ENCODE measurements at places on chromosomes 5 and 9.
A peak's percentile ranks its signal among the peaks of the same experiment; 100 is the strongest.

DNA sequence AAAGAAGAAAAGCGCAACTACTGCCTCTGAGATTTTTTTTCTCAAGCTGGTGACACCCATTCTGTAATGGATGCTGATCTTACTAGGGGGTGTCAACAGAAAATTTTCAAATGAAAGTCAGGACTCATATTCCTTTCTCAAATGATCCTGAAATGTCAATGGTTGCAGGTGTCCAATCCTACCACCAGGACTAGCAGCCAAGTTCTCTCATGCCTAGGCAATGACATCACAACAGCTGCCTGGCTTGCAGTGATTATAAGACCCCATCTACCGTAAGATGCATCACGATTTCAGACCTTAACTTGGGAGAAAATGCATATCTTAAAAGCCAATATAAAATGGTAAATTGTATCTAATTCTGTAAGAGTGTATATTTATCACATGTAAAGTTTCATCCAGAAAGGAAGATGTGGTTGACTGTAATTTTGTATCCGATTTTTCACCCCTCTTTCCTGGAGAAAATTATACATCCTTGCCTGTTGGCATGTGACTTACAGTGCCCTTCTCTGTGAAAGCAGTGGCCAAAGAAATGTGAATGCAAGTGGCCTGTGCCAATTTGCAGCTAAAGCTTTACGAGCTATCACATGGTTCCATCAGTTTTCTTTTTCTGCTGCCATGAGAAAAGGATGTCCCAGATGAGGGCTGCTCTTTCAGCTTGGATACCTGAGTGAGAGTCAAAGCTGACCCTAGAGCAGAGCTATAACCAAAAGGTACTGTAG is 104.4 kb downstream of the DENND1A start:
- DNase-seq = no peak

GRCh38 chr5:98514215-98514614 is 259.2 kb upstream of the RGMB start:
- DNase-seq = no peak

- DNase-seq = no peak
Measured at GRCh38 chr5:16970260-16970659, 34.2 kb upstream of the MYO10 start.

GRCh38 chr5:33769196-33769595 is 122.6 kb downstream of the ADAMTS12 start:
- no peak for DNase-seq

DNA sequence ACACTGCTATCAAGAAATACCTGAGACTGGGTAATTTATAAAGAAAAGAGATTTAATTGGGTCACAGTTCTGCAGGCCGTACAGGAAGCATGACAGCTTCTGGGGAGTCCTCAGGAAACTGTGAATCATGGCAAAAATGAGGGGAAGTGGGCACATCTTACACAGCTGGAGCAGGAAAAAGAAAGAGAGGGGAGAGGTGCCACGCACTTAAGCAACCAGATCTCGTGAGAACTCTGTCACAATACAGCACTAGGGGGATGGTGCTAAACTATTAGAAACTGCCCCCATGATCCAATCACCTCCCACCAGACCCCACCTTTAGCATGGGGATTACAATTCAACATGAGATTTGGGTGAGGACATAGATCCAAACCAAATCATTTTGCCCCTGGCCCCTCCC is 105.5 kb upstream of the CPLX2 start:
- no peak for DNase-seq

DNA sequence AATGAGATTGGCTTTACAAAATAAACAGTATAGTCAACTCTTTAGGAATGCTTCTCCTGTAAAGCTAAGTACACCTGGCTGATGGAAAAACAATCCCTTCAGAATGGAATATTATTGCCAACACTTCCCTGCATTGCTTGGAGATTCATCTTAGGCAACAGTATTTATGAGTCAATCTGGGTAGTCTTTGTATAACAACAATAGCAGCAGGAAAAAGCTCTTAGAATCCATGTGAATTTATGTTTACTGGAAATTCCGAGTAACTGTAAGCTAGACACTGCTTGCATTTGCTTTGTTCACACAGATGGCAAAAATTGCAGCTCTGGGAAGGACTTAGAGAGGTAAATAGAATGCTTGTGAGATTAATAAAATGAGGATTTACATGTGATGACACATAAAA is 101.7 kb upstream of the NTRK2 start:
- no peak for DNase-seq

- DNase-seq = no peak
Measured at GRCh38 chr5:35644543-35644942, 26.9 kb downstream of the SPEF2 start.

GRCh38 chr5:96716007-96716406 is 53.8 kb downstream of the CAST start:
- DNase-seq = no peak

DNA sequence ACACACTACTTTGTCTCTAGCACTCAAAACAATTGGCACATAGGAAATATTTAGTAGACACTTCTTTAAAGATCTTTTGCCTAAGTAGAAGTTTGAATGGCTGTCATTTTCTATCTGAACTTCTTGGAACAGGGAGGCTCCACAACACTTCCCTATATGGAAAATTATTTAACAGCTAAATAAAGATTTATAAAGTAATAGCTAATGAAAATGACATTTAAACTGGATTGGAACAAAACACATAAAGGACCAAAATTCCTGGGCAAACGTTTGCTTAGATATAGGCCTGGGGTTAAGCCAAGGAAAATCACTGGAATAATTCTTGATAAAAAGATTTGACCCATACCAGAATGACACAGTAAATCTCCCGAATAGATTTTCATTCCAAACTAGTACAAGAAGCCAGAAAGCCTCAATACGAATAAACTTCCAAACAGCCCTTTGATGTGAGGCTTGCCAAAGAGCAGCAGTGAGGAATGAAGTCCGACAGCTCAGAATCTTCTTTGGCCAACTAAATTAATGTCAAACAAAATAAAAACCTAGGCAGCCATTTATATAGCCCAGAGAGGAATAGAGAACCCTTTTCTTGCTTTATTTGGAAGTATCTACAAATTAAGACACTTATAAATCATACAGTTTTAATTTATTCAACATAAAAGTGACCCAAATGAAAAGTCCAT is 20.3 kb upstream of the RNF180 start:
- DNase-seq = no peak

DNA sequence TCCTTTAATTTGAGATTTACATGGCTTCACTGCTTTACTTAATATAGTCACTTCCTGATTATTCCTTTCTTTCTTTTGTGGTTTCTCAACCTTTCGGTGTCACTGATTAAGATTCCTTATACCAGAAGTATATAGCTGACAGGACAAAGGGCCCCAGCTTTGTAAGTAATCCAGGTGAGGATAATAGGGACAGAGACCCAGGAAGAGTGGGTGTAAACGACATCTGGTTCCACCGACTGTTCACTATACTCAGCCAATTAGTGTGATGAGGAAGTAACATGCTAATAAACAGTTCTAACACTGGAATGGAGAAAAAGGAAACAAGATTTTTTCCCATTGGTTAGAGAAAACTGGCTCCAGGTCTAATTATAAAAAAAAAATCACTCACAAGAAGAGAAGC is 286.3 kb upstream of the EFNA5 start:
- no peak for DNase-seq

GRCh38 chr9:127828262-127829031 is 25.8 kb downstream of the FPGS start:
- no peak for DNase-seq

- DNase-seq = no peak
Measured at GRCh38 chr9:92780206-92780605, 15.6 kb upstream of the BICD2 start.

GRCh38 chr9:2015581-2016407 is 647 bp downstream of the SMARCA2 start:
- DNase-seq = peak; percentile 17

- DNase-seq = no peak
Measured at GRCh38 chr5:116507051-116507537, 67.5 kb downstream of the SEMA6A start.

DNA sequence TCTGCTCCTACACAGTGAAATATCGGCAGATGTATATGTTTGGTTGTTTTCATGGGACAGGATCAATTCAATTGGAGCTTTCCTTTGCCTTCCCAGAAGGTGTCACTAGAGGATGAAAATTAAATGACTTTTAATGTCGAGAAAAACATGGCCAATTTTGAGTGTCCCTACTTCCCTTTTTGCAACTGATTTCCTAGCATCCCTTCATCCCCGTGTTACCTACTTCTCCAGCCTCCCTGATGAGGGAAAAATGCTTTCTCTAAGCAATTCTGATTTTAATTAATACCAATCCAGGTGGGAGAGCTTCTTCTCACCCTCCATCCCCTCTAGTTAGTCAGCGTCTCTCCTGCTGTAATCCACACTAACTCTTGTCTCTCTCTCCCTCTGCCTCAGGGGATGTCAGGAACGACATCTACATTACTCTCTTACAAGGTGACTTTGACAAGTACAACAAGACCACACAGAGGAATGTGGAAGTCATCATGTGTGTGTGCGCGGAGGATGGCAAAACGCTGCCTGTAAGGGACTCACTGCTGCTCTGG is 64.9 kb downstream of the DOCK2 start:
- no peak for DNase-seq

GRCh38 chr5:58503390-58504046 is 12.3 kb downstream of the GAPT start:
- no peak for DNase-seq

DNA sequence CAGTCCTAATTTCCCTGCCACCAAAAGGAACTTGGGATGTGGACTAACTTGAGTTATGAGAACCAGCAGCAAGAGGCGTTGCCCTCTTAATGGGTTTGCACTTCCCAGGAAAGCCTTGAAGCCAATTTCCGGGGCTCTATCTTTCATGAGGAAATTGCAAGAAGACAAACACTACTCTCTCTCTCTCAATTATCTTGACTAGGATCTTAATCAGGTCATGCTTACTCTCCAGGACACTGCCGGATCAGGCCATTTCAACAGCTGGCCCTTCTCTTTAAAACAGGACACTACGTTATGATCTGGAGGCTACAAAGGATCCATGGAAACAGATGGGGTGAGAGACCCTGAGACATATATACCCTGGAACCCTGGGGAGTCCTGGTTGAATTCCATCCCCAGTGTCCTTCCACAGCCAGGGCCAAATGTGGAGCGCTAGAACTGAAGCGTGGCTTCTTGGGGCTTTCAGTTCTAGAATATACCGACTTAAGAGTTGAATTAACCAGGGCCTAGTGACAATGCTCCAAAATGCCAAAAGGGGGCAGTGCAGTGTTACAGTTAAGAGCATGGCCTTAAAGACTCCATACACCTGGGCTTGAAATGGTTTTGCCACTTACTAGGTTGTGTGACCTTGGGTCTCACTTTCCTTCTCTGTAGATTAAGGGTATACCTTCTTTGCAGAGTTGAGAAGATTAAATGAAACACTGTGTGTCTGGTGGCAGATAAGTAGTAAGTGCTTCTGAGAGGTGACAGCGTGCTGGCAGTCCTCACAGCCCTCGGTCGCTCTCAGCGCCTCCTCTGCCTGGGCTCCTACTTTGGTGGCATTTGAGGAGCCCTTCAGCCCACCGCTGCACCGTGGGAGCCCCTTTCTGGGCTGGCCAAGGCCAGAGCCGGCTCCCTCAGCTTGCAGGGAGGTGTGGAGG is 21.1 kb downstream of the FAM219A start:
- DNase-seq = no peak

DNA sequence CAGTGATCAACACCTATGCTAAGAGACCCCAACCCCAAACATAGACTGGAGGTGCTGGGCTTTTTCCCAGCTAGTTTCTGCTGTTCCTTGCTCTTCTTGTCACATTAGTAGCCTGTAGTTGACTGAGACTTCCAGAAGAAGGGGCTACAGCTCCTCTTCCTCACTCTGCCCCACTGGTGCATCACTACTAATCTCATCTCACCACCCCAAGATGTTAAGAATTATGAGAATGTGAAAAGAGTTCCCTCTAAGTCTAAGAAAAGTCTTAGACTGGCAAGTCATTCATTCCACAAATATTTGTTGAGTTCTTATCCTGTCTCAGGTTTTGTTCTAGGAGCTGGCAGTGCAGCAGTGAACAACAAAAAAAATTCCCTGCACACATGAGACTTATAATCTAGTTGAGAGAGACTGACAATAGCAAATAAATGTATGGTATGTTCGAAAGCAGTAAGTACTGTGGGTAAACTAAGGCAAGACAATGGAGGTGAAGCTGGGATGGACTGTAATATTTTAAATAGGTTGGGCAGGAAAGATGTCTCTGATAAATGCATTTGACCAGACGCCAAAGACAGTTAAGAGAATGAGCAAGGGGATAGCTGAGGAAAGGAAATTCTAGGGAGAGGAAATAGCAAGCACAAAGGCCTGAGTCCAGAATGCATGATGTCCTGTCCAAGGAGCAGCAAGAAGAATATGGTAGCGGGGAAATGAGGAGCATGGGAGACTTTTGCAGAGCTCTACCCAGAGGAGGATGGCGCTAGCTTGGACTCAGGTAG is 92.3 kb downstream of the PTCD2 start:
- DNase-seq = no peak

DNA sequence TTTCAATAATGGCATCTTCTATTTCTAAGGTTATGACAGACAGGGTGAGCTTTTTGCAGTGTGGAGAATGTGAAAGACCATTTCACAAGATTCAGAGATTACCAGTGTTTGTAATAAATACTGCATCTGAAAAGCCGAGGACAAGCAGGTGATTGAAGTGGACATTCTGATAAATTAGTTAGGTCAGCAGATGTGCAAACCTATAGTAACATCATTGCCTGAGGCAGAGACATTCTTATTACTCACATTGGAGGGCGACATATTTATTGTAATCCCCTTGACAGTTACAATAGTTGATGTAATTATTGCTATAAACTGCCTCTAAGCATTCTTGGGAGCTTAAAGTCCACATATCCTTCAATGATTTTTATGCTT is 3.3 kb downstream of the RASGRF2 start:
- DNase-seq = no peak

- DNase-seq = no peak
Measured at GRCh38 chr5:73759771-73760170, 133.8 kb downstream of the ARHGEF28 start.

DNA sequence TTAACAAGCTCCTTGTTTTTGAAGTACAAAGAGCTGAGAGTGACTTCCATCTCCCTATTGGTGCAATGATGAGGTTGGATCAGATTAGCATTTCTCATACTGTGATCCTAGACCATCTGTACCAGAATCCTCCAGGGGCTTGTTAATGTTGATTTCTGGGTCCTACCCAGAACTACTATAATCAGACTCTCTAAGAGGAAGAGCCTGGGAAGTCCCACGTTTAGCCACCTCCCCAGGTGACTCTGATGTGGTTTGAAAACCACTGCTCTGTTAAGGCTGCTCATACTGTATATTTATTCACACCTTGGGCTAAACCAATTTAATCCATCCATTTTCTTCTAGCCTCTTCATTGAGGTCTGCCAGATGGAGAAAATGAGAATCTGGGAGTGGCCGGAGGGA is 49.6 kb upstream of the SMIM32 start:
- DNase-seq = no peak

GRCh38 chr5:129958581-129958980 is 54.3 kb downstream of the CHSY3 start:
- DNase-seq = no peak

GRCh38 chr9:104970271-104970987 is 42.5 kb upstream of the ABCA1 start:
- no peak for DNase-seq

Measured in stimulated activated CD8-positive, alpha-beta memory T cell treated with anti-CD3 and anti-CD28 coated beads, Interleukin-4, amount 100 ng/mL, for 1 hour (primary cell).